ENCODE measurements at places on chromosomes 6 and 20.
A peak's percentile ranks its signal among the peaks of the same experiment; 100 is the strongest.

GRCh38 chr20:41226426-41226825 is 89.1 kb downstream of the PLCG1 start:
- DNase-seq, result no peak

GRCh38 chr6:131321589-131321988 is 186.3 kb downstream of the AKAP7 start:
- no peak for DNase-seq

DNA sequence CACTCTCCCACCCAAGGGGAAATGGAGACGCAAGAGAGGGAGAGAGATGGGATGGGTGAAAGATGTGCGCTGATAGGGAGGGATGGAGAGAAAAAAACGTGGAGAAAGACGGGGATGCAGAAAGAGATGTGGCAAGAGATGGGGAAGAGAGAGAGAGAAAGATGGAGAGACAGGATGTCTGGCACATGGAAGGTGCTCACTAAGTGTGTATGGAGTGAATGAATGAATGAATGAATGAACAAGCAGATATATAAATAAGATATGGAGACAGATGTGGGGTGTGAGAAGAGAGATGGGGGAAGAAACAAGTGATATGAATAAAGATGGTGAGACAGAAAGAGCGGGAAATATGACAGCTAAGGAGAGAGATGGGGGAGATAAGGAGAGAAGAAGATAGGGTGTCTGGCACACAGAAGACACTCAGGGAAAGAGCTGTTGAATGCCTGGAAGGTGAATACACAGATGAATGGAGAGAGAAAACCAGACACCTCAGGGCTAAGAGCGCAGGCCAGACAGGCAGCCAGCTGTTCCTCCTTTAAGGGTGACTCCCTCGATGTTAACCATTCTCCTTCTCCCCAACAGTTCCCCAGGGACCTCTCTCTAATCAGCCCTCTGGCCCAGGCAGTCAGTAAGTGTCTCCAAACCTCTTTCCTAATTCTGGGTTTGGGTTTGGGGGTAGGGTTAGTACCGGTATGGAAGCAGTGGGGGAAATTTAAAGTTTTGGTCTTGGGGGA is 754 bp downstream of the TNF start:
- peak; percentile 7 for DNase-seq

- no peak for DNase-seq
These were observed 79.4 kb downstream of the JAG1 start for GRCh38 chr20:10594296-10594868.

DNA sequence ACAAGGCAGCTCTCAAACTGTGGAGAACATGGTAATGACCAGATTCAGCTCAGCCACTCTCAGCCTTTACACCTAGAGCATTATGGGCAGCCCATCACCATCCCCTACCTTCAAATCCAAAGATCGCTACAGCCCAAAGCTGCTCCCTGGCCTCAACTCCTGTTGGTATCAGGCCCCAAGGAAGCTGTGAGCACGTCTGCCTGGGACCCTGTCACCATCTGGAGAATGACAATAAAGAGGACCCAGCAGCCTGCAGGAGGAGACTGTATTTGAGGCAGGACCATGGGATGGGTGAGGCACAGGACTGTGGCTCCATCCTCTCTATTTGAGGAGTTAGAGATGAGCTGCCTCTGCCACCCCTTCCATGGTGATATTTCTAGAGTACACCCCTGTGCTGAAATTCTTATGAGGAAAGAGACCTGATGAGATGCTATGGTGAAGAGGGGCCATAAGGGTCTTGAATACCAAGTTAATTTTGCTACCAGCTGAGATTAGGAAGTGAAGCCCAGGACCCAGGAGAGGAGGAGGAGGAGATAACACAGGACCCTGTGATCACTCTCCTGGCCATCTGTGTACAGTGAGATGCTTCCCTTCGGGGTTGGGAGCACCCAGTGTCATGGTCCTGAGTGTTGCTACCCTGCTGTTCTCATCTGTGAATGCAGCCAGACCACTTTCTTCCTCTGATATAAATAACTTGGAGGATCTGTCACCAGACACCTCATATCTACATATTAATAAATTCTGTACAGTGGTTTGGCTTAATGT is 19.6 kb upstream of the MICB start:
- no peak for DNase-seq

DNA sequence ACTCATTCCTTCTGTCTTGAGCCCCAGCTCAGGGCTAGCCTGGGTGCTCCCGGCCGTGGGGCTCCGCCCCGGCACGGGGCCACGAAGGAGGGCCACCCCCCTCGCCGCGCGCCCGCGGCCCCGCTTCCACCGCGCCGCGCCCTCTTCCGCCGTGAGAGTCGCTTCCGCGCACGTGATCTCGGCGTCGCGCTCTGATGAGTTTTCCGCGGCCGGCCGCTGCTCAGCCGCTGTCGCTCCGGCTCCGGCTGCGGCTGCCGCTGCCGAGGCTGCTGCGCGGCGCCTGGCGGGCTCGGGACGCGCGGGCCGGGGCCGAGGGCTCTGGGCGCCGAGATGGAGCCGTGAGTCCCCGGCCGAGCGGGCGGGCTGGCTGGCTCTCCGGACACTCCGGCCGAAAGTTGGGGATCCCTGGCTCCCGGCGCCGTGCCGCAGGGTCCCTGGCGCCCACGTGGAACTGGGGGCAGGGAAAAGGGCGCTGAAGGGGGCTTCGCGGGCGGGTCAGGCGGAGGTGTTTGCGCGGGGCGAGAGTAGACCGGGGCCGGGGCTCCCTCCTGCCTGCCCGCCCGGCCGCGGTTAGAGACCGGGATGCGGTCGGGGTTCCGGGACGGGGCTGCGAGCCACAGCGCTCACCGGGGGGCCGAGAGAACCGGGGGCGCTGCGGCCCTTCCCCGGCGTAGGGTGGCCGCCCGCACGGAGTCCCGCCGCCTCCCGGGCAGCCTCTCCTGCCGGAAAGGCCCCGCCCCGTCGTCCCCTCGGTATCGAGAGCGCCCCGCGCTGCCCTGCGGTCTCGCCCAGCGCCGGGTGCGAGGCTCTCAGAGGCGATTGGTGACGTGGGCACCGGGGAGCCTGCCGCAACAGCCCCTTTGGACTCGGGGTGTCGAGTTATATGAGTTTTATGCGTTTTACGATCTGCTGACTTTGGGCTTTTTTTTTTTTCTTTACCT is at the start of gene TMEM181:
Gene TMEM181 (plus strand): TSS at position 197 of the 941 bp plus-strand sequence. CDS start 134 bp downstream, at position 331.
- peak; percentile 84 for DNase-seq

DNA sequence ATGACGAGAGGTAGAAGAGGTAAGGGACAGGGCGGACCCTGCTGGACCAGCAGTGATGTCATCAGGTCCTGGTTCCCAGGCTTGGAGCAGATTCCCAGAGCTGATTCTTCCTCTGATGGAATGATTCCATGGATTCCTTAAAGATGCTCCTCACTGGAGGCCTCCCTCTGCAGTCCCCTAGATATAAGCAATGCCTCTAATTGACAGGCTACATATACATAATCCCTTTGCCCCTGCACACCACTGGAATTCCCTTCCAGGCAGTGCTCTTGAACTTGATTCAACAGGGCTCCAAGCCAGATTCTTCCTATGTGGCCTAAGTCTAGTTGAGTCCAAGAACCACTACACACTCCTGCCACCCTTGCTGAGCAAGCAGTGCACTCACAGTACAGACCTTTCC is 52.3 kb upstream of the L3MBTL3 start:
- no peak for DNase-seq

- DNase-seq, result peak; percentile 10
These were observed 66.6 kb upstream of the FAM184A start for GRCh38 chr6:119145111-119145510.

DNA sequence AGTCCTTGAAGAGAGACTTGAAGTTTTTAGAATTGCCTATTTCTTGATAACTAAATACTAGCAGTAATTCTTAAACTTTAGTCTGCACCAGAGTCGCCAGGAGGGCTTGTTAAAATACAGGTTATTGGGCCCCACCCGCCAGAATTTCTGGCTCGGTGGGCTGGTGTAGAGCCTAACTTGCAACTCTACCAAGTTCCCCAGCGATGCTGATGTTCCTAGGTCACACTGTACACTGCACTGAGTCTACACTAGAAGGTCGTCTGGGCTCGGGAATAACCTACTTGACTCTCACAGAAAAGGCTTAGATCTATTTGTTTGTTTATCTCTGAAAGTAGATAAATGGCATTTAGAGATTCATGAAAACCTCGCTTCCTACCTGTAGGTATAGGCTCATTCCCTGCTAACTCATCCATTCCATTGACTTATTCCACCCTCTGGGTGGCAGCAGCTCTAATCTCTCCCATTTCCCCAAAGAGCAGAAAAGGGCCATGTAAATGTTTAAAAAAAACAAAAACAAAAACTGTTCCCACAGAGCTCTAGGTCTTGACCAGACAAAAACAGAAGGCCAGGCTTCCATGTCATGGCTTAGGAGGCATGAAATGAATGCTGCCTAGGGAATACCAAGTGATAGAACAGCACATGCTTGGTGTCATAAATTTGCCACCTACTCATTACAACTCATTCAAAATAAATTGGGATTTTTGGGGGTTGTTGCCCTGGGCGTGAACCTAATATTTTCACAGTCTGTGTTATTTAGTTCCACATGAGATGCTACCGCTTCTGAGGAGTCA is 292.1 kb downstream of the ADGB start:
- no peak for DNase-seq

- DNase-seq, result no peak
These were observed 112.2 kb upstream of the FOXO3 start for GRCh38 chr6:108448481-108448880.

- DNase-seq, result no peak
These were observed 50.3 kb downstream of the AIG1 start for GRCh38 chr6:143110996-143111395.

DNA sequence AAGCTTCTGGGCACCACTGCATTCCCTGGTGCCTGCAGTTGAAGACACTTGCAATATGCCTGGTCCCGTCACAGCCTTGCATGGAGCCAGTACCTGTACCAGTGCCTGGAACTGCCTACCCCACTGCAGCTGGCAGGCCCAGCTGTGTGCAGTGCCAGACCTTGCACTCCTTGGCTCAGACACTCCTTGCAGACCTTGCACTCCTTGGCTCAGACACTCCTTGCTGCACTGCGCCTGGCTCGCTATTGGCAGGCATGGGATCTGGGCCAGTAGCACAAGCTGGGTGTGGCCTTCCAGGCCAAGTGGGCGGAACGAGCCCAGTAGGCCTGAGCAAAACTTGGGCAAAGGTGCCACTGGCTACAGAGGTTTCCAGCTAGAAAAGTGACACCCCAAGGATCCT is 1189.1 kb downstream of the GRIK2 start:
- DNase-seq, result no peak

- DNase-seq, result no peak
These were observed 153.2 kb downstream of the MAFB start for GRCh38 chr20:40535816-40536215.
